ENCODE measurements at places on chromosomes 12 and 14.

DNA sequence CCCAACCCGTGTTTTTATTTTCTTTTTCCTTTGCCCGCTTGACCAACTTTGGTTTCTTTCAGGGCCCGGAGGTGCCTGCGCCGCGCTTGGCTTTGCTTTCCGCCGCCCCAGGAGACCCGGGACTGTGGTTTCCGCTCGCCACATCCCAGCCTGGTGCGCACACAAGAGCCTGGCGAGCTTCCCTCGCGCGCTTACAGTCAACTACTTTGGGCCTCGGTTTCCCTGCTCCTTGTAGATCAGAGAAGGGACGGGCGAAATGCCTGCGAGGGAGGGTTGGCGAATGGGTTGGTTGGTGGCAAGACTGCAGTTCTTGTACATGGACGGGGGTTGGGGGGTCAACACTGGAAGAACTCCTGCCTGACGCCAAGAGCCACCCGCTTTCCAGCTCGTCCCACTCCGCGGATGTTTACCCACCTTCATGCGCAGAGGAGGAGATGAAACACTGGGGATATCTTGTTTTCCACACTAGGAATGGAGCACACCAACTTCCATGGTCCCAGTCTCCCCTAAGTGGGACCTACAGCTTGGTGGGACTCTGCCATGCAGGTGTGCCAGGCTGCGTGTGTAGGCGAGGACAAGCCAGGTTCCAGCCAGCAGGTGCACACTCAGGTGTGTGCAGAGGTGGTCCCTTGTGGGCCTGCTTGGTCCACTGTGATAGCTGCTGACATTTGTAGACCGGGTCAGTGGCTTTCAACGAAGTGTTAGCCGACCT lies 16.6 kb upstream of the TBX3 start:
- no peak for DNase-seq

DNA sequence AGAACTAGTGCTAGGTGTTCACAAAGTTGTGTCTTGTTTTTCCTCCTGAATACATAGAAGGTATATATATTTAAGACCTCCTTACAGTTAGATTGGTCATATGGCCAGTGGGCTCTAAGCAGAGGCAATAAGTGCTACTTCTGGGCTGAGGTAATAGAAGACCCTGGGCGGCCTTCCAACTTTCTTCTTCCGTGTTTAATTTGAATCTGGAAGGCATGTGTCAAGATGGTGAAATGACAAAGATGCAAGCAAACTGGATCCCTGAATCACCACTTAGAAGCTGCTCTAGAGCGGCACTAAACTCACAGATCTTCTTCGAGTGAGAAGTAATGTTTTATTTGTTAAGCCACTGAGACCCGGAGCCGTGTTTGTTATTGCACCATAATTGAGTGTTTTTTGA lies 201.0 kb upstream of the GZMB start:
- no peak for DNase-seq

DNA sequence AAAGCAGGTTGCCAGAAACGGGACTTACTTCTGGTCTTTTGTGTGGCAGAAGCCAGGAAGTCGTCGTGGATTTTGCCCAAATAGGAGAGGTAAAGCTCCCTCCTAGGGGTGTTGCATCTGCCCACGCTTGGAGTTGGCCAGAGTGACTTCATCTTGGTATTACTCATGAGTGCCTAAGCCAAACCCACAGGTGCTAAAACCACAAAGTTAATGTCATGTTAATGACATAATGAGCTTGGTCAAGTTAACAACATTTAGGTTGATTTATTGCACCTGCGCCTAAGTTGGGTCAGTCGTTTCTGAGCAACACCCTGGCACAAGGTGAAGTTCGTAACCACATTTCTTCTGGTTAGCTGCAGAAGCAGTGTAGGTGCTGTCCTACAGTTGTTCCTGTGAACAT lies 225.2 kb downstream of the FUT8 start:
- DNase-seq: peak; percentile 69

- no peak for DNase-seq
Measured at GRCh38 chr12:16586350-16587109, 19.4 kb downstream of the LMO3 start.

DNA sequence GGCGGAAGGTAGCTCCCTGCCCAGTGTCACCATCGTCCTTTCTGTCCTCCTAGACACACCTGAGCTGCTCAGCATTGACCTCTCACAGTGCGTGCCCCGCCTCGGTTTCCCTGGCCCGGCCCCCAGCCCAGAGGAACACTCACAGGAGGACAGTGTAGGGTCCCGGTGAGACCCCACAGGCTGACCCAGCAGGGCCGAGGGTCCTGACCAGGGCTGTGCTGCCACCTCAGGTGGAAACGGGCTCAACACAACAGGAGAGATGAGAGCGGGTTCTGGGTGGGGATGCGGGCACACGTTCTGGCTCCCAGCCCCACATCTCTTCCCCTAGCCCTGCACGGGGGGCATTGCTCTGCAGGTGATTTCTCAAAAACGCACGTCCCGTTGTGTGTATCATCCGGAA lies 98.1 kb downstream of the PIWIL1 start:
- DNase-seq: no peak

DNA sequence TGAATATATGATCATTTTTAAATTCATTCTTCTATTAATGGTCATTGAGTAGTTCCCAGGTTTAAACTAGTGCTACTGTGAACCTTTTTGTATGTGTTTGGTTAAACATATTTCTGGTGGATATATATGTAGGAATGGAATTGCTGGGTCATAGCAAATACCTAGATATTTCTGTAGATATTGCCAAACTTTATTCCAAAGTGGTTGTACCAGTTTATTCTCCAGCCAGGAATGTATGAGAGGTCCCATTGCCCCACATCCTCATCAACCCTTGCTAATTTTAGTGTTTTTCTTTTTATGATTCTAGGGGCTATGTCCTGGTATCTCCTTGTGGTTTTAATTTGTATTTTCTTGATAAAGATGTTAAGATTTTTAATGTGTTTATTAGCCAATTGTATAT lies 3.1 kb downstream of the VEZT start:
- no peak for DNase-seq

- no peak for DNase-seq
Measured at GRCh38 chr12:66963901-66964300, 285.0 kb upstream of the GRIP1 start.

GRCh38 chr14:75063013-75063412 lies 811 bp downstream of the ACYP1 start:
- no peak for DNase-seq

All from GM13976 (cell line).